ENCODE measurements at places on chromosomes 6 and 20.

DNA sequence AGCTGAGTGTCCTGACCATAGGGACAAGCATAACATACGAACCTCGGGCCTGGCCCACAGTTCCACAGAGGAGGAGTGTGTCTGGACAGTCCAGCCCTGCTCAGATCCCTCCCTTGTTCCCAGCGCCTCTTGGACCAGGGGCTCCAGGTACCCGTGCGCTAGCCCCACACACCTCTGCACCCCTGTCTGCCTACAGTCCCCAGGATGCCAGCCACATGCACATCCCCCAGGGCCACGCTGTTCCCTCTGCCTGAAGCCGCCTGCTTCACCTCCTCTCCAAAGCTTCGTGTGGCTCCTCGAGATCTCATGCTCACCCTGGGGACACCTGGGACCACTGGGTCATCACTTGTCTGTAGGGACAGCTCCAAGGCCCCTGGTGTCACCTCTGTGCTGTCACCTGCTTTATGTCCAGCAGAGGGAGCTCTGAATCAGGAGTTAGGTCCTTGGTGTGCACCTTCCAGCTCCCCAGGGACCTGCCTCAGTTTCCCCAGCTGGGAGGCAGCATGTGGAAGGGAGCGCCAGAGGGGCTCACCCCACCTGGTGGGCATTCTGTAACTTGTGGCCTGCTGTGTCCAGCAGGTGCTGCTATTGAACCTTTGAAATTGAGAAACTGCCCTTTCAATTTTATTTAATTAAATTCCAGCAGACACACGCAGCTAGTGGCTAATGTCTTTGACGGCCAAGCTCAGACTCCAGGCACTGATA lies 7.3 kb upstream of the YTHDF1 start:
- DNase-seq: peak; percentile 53

DNA sequence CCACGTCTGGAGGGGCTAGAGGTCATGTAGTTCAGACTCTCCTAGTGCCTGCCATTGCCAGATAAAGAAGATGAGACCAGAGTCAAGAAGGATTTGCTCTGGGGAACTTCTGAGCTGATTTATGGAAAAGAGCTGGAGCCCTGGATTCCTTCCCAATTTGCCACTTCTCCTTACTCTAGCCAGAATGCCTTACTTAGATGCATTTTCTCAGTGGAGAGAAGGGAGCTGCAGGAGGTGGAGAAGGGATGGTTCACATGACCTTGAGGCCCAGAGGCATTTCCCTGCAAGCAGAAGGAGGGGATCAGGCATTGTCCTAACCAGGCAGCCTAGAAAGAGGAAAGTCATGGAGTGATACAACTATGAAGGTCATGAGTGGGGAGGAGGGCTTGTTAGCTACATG lies 122.2 kb downstream of the UNC5CL start:
- peak; percentile 43 for DNase-seq

DNA sequence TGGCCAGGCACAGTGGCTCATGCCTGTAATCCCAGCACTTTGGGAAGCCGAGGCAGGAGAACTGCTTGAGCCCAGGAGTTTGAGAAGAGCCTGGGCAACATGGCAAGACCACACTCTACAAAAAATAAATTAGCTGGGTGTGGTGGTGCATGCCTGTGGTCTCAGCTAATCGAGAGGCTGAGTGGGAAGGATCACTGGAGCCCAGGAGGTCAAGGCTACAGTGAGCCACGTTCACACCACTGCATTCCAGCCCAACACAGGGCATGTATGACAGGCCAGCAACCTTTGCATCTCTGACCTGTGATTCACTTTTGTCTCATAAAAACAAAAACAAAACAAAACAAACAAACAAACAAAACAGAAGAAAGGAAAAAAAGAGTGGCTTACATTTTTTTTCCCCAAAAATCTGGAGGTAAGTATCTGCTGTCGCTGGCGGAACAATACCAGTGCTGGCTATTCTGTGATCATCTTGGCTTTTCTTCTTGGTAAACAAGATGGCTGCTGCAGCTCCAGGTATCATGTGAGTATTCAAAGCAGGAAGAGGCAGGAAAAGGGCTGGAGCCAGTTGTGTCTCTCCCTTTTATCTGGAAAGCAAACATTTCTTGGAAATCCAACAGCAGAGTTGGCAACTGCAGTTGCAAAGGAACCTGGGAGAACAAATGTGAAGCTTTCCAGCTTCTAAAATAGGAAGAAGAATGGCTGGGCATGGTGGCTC lies 40.4 kb upstream of the ZMYND8 start:
- peak; percentile 62 for DNase-seq

DNA sequence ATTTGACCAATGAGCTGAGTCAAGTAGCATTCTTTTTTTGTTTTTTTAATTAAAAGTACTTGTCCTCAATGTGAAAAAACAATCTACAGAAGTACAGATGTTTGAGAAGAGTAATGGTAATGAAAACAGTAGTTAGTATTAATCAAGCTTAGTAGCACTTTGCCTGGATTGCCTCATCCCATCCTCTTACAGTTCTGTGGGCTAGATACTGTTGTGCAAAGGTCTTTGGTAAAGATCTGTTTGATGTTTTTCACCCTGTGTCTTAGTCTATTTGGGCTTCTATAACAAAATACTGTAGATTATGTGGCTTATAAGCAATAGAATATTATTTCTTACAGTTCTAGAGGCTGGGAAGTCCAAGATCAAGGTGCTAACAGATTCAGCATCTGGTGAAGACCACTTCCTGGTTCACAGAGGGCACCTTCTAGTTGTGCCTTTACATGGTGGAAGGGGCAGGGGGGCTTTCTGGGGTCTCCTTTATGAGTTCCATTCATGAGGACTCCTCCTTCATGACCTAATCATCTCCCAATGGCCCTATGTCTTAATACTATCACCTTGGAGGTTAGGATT lies 84.3 kb downstream of the SHLD1 start:
- DNase-seq: no peak

GRCh38 chr6:166408936-166409755 lies 26.4 kb upstream of the MPC1 start:
- DNase-seq: no peak

DNA sequence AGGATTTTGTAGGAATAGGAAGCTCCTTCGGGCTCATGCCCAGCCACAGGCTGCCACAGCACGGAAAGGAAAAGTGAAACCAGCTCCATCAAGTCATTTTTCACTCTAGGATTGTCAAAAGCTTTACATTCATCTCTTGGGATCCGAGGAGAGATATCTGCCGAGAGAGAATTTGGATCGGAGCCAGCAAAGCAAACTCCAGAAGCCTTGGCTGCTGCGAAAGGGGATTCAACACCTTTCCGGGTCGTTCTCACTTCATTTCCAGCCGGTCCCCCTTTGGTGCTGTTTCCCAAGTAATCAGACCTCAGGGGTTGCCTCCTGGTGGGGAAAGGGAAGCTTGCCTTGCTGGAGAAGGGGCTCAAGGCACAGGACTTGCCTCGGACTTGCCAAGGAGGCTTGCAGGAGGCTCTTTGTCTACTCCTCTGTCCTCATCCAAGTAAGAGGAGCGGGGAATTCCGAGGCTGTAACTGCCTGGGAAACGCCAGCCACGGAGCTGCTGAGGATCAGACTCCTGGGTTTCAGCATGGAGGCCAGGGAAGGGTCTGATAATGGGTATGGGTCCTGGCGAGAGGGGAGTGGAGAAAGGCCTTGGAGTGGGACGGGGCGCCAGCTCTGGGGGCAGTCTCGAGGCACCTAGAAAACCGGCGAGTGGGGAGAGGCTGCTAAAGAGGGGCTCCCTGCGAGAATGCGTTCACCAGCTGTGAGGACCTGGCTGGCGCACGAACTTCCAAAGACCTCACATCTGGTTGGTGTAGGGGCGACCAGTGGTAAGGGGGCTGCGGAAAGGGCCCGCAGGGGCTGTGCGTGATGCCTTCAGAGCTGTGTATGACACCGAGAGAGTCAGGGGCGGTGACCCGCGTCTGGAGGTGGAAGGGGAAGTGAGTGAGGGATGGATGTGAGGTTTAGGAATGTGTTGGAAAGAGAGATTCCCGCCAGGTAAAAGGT lies 702 bp downstream of the ETV7 start:
- DNase-seq: peak; percentile 79

DNA sequence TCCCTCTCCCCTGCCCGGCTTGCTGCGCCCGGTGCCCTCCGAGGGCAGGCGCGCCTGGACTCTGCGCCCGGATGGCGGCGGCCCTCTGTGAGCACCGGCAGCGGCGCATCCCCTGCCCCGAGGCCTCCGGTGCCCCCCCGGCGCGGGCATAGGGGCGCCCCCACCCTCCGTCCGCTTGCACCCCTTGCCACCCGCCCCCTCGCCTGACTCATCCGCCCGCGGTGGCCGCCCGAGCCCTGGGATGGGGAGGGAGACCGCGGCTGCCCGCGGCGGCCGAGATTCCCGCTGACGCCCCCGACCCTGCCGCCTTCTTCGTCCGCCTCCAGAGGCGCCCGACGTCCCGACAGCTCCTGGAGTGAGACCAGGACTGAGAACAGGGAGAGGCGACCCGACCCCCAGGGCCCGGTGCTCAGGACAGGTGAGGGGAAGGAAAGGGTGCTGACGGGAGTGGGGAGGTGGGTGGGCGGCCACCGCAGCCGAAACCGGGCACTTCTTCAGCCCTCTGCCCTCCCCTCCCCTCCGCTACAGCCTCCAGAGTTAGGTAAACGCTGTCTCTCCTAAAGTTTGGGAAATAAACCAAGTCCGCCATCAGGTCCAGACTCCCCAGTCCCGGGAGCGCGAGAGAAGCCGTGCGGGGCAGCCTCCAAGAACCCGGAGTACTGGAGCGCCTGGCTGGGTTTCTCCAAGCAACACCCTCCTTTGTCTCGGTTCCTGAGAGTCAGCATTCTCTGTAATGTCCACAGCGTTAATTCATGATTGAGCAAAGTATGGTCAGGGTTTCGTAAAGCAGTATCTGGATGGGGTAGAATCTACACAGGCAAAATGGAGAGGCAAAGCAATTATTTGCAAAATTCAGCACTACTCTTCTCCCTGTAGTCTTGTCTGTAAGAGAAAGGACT lies 539 bp downstream of the TMEM200A start:
- peak; percentile 71 for DNase-seq

DNA sequence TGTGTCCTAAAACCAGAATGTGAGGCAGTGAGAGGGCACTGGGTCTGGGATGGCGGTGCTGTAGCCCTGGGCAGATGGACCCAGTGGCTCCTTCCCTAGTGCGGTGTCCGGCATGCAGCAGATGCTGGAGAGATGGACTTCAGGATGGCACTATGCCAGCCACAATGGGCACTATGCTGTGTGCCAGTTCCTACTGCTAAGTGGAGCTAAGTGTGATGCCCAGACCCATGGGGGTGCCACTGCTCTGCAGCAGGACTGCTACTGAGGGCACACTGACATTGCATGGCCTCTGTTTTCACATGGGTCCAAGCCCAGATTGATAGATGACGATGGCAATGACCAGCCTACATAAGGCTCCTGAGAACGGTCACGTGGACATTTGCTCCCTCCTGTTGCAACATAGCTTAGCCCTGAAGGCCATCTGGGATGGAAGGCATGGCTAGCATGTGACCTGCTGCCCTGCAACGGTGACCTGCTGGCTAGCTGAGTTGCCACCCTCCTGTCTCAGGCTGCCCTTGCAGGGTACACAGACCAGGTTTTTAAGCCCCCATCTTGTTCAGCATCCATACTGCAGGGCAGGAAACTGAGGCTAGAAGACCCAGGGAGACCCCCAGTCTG lies 31.3 kb upstream of the KCNK16 start:
- DNase-seq: no peak

- DNase-seq: peak; percentile 82
These were observed 38.5 kb downstream of the RBM38 start for GRCh38 chr20:57429580-57430200.

Data from M059J (cell line).